ENCODE measurements at places on chromosomes 12 and 14.

DNA sequence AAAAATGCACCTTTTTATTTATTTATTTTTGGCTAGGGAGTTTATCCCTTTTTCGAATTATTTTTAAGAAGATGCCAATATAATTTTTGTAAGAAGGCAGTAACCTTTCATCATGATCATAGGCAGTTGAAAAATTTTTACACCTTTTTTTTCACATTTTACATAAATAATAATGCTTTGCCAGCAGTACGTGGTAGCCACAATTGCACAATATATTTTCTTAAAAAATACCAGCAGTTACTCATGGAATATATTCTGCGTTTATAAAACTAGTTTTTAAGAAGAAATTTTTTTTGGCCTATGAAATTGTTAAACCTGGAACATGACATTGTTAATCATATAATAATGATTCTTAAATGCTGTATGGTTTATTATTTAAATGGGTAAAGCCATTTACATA lies 14.9 kb upstream of the SNAPC1 start:
- DNase-seq: no peak

- DNase-seq: no peak
Observed at GRCh38 chr14:104178279-104178678, 39.9 kb downstream of the KIF26A start.

DNA sequence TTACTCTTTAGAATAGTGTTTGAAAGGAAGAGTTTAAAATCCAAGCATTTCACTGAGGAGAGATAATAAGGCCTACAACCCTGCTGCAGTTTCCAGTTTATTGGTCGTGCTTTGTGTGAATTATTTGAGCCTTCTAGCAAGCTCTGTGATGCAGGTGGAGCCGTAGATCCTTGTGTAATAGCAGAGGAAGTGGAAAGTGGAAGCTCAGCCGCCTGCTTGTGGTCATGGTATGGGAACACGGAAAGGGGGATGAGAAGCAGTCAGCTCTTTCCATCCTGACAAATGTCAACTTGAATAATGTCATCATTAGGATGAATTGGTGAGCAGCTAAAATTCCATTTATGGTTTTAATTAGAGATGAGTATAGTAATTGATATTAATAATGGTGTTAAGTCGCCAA lies 29.1 kb downstream of the SYNE2 start:
- DNase-seq: no peak

GRCh38 chr14:74126315-74127013 lies 41.7 kb downstream of the LIN52 start:
- no peak for DNase-seq

DNA sequence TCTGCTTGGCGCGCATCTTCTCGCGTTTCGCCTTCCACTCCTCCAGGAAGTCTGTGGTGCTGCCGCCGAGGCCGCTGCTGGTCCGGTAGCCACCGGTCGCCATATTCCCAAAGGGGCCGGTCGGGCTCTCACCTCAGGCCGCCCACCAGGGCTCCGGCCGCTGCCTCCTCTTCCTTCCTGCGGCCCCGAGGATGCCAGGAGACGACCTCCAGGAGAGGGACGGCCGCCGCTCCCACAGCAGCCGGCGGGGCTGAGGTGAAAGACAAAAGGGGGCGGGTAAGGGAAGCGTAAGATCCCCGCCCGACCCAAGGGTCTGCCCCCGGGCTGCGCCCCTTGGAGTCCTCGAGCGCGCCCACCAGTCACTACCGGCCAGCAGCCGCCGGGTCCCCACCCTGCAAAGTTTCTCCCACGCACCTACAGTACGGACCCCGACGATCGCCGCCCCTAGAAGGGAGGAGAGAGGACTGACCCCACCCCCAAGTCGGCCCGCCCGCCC lies 574 bp downstream of the PAWR start:
- peak; percentile 66 for DNase-seq

DNA sequence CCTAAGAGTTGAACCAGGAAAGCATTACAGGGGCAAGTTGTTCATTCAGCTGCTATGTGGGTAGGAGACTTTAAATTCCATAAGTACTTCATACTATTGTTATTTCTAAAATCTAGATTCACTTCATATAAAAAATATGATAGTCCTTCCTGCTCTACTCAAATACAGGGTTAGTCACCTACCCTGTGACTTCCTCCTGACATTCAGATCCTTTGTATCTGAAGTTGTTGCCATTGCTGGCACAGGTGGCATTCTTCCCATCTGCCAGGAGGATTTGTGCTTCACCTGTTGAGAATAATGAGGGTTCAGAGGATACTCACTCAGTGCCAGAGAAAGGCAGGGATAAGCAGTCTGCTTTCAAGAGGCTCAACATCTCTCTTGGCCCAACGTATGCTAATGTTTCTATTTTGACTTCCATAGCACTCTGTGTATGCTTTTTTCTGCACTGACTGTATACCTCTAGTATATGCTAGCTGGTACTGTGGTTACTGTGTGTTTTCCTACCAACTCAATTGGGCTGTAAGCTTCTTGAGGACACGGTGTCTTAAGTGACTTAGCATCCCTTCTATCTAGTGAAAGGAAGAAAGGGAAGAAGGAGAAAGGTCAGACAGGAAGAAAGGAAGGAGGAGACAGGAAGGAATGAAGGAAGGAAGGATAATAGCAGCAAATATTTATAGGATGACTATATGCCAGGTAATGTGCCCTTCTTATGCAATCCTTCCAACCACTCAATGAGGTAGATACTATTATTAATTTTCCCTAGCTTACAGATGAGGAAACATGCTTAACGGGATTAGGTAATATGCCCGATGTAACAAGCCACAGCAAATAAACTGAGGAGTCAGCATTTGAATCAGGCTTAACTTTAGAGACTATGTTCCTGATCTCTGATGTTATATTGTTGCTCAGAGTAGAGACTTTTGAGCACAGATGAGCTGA lies 38.5 kb upstream of the FGF6 start:
- DNase-seq: no peak

- DNase-seq: peak; percentile 80
Observed at GRCh38 chr12:121227294-121227693, 17.4 kb downstream of the P2RX4 start.

GRCh38 chr12:96354326-96354725 lies 45.9 kb downstream of the CDK17 start:
- DNase-seq: no peak

GRCh38 chr12:50200552-50201273 lies 33.5 kb upstream of the CERS5 start:
- no peak for DNase-seq

DNA sequence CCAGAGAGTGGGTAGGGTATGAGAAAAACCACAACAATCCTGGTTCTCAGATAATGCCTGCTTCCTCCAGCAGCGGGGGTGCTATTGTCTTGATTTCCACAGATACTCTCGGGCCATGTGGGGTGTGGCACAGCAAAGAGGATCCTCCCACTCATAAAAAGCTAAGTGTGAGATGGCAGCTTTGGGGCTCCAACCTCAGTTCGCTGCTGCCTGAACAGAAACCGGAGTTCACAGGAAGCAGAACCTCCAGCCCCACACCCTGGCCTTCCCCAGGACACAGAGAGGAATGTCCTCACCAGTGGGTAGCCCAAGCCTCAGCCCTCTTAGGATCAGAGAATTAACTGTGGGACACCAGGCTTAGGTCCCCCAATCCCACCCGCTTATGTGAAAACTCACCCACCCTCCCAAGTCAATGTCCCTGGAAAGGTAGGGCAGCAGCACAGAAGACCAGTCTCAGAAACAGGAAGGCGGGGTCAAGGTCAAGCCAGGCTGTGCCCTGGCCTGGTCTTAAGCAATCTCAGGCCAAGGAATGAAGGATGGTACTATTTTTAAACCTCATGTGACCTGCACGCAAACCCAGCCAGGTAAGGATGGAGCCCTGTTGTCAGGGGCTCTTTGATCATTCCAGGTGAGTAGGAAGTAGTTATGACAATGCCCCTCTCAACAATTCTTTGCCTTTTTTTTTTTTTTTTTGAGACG lies 9.0 kb downstream of the KCTD10 start:
- DNase-seq: peak; percentile 83

DNA sequence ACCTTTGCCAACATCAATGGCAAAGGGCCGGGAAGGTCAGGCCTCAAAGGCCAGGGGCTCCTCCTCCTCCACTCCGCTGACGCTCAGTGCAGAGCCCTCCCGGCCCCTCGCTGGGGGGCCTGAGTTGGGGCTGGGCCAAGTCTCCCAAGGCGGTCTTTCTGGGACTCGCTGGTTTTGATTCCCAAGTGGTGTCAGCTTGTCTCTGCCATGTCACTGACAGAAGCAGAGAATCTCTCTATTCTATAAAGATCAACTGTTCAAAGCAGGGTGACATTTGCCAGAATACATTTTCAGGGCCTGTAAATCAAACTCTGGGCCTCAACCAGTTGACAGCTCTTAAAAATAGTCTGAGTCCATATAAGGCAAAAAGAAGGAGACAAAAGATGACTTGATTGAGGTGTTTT lies 75.9 kb downstream of the CCDC88C start:
- no peak for DNase-seq

DNA sequence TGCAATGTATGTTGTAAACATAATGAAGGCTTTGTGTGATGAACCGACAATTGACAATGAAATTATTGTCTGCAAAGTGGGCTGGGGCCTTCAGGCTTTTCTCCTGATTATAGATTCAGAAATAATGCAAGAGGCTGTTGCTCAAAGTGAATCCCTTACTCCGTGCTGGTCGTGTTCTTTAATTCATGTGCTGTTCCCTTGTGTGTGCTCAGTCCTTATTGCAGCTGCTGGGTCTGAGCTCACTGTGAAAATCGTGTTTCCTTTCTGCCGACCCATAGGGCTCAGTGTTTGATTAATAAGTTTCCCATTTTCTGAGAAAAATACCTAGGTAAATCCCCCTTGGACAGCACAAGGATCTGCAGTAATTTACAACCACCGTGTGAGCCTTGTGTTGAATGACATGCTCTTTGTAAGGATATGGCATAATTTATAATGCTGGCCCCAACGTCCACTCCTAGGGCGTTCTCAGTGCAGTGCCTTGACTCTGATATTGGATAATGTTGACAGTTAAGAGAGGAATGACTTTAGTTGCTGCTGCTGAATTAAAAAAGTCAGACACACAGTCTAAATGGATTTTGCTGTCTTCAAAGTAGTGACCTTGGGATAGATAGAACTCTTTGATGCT lies 81.6 kb downstream of the RGS6 start:
- DNase-seq: no peak

- DNase-seq: no peak
Observed at GRCh38 chr14:58898655-58899316, 261.0 kb downstream of the DACT1 start.

DNA sequence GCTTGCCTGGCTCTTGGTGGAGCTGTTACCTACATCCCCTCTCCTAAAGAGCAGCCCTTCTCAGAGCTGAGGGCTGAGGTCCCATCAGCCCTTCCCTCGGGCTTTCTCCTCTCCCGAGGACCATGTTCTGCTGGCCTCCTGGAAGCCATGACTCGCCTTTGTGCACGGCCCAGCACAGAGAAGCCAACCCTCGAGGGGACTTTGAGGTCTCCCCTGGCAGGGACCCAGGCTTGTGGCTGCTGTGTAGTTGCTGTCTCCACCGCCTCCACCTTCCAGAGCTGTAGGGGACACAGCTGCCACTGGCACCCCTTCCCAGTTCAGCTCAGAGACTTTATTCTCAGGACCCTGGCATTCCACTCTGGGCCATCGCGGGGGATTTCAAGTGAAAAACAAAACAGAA lies 22.9 kb upstream of the CCND2 start:
- no peak for DNase-seq

DNA sequence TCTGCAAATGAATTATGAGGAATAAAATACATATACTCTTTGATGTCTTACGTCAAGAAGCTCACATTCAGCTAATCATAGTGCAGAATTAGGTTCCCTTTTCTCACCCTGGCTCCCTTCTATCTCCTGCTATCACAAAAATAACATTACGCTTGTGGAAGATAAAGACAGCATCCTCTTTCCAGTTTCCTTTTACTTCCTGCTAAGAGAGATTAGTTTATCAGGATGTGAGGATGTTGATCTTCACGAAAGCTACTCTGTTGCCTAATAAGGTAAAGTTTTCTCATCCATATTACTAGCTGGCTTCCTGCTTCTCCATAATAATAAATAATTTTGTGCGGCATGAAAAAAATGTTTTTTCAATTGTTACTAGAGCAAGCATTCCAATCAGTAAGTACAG lies 217.7 kb upstream of the DCN start:
- DNase-seq: no peak

GRCh38 chr14:51431033-51431709 lies 191.1 kb downstream of the TMX1 start:
- DNase-seq: no peak

Data from left colon (tissue), 2 donors.